ENCODE measurements at places on chromosomes 11 and 22. TPM values are rescaled to one million over a fixed set of nuclear protein-coding genes. Genes with fewer than 3 reads are reported as not detected.

DNA sequence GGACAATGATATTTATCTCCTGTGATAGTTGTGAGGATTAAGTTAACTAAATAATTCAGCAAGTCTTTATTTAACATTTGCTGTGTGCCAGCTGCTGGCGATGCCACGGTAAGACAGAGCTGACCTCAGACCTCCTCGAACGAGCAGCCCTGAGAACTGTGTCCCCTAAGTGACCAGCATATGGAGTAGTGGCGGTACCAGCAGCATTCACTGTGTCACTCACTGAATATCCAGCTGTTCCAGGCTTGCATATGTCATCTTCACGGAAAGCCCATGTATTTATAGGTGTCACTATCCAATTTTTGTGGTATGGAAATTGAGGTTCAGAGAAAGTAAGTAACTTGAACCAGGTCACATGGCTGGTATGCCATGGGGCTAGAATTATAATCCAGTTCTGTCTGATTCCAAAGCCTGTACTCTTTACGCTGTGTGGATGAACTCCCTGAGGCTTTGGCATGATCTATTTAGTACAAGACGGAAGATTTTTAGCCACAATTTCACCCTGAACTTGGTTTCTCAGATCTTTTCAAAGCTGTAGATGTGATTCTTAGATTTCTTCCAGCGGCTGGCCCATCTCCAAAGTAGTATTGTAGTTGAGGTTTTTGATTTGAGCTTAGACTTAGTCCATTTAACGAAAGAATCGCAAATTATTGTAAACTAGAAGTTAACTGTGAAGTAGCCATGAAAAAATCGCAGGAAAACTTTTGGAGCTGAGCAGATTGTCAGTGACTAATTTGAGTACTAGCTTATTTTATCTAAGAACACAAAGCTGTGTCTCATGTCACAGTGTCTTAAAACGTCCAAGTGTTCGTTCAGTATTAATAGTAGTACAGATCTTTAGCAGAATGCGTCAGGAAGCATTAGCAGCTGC, 49.4 kb upstream of the MYO18B start:
- DNase-seq = no peak

Gene OR2AG2
- 0.07 TPM for total RNA-seq

- peak; percentile 74 for DNase-seq
Measured at GRCh38 chr11:126115816-126116331, 53.2 kb upstream of the CDON start.

DNA sequence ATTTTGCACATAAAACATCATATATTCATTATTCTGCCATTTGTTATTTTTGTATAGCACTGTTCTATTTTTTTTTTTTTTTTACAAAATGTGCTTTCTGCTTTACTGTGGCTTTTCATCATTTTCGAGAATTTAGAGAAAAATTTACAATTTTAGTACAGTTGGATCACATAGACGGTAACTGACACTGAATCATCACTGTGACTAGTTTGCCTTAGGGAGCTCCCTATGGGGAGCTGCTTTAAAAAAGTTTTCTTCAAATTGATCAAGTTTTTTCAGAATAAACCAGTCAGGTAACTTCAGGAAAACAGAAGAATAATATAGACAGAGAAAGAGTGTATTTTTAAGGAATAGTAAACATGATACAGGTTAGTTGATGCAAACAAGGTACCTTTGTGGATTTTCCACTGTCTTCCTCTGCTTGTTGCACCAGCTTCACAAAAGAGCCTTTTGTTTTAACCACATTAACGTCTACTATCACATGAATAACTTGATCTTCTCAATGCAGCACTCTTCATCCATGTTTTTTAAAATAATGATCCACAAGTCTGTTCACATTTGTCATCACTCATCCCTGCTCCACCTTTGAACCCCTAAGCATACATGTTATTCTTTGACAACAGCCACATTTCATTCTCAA, 327.0 kb downstream of the DYNC2H1 start:
- no peak for DNase-seq

- DNase-seq = no peak
Measured at GRCh38 chr11:31110830-31111229, 258.7 kb downstream of the DCDC1 start.

DNA sequence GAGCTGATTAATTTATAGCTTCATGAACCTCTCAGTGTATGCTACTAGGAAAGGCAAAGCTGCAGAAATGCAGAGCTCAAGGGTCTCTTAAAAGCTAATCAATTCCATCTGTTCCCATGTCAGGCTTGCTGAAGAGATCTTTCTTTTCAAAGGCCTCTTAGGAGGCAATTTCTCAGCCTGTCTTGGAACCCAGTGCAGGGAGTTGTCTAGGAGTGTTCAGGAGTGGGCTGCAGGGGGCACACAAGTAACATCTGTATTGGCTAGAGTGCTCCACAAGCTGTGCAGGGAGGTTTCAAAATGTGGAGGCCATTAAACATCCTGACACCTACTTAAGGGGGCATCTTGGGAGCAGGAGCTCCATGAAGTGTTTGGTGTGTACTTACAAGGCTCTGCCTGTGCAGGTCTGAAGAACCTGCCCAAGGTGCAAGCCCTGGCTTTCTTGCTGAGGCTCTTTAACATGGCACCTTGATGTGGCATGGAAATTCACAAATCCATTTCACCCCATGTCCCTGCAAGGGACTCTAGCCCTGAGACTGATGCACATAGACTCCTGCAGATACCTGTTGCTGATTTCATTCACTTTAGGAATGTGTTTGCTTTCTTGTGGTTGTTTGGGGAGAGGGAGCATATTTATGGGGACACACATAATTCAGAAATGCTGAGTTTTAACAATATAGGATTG, 134.7 kb downstream of the ME3 start:
- no peak for DNase-seq

DNA sequence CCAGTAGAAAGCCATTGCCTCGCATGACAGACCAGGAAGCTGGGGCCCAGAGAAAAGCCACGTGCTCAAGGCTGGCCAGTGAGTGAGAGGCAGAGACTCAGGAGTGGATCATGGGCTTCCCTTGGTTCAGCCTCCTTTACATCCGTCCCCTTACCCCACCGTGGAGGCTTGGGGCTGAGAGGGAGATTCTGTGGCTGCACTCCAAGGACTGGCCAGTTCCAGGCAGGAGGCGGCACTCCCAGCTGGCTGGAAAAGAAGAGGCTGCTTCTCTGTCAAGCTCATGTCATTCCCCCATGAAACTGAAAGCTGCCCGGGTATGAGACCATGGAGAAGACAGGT, 6.6 kb upstream of the ASCL2 start:
- DNase-seq = no peak

DNA sequence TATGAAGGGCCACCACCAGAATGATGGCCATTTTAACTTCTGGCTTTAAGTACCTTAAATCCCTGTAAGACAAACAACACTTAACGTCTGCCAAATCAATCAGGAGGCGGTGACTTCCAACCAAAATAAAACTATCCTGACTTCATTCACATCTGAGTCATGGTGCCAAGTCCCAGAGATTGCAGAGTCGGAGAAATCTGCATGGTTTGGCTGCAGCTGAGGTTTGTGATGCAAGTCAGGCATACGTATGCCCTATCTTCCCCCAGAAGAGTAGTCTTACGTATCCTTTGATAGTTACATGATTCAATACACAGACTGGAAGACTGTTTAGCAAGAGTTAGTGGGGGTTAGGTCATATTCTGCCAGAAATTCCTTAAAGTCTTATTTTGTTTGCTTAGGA, 1.7 kb upstream of the GAB2 start:
- peak; percentile 94 for DNase-seq

Gene SERPING1
- not detected for total RNA-seq

DNA sequence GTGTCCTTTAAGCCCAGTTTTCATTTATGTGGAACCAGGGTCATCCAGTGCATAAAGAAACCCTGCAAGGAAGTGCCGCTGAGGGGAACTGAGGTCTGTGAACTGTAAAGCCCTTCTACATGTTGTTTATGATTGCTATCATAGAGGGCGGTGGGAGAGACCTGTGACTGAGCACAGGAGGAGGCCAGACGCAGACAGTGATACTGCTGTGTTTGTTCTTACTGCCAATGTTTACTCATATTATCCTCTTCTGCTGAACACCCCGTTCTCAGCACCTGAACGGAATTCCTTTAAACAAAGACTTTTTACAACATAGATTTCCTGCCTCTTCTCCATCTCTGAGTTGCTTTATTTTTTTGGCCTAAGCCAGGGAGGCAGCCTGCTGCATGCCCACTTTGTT, 967 bp upstream of the GALNT18 start:
- DNase-seq = no peak

Gene OR8G5
- total RNA-seq = not detected

DNA sequence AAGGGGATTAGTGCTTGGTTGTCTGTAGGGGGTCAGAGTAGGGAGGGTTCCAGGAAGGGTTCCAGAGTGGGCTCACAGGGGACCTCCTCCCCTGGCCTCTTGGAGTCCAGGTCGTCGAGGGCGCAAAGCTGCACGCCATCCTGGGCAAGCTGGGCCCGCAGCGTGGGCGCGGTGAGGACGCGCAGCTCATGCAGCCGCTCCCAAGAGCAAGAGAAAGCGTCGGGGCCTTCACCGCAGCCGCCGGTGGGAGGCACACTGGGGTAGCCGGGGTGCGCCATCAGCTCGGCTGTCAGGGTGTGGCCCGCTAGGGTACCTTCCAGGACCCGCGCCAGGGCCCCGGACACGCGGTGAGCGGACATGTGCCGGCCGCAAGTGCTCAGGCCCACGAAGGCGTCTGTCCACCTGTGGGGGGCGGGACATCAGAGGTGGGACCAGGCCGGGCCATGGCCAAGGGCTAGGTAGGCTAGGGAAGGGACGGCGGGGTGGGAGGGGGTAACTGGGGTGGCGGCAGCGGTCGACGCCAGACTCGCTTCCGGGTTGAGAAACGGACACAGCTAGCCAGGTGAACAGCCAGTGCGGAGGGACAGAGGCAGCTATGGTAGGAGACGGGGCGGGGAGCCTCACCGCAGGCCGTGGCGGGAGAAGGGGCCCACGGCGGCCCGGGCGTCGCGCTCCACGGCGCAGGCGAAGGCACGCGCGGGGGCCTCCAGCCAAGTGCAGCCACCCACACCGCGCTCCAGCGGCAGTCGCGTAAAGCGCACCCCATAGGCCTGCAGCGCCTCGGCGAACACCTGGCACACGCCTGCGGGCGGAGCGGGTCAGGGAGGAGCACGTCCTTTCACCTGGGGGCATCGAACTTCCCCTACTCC, 1.2 kb downstream of the YDJC start:
- DNase-seq = no peak

Gene RIMBP3B
- 0.26 TPM for total RNA-seq

Gene OR51B5
- 0.30 TPM for total RNA-seq

Gene OR4D5
- not detected for total RNA-seq

Gene ACRV1
- not detected for total RNA-seq

- DNase-seq = no peak
Measured at GRCh38 chr11:122696662-122697061, 41.1 kb downstream of the UBASH3B start.

- no peak for DNase-seq
Measured at GRCh38 chr11:69711822-69712801, 8.3 kb upstream of the FGF19 start.

DNA sequence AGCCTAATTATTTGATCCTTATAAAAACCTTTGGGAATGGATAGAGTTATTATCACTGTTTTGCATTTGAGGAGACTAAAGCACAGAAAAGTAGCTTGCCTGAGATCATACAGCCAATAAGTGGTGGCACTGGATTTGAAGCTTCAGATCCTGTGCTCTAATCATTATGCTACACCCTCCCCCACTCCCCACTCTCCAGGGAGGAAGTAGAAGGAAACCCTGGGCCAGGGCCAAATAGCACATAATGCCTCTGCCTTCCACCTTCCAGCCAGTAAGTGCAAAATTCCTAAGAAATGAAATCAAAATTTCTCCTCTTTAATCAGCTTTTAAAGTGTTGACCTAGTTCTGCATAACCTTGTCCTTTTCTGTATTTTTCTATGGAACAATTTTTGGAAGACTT, 61.6 kb downstream of the SIK2 start:
- no peak for DNase-seq

GRCh38 chr11:94823102-94823732, 55.1 kb downstream of the AMOTL1 start:
- no peak for DNase-seq

DNA sequence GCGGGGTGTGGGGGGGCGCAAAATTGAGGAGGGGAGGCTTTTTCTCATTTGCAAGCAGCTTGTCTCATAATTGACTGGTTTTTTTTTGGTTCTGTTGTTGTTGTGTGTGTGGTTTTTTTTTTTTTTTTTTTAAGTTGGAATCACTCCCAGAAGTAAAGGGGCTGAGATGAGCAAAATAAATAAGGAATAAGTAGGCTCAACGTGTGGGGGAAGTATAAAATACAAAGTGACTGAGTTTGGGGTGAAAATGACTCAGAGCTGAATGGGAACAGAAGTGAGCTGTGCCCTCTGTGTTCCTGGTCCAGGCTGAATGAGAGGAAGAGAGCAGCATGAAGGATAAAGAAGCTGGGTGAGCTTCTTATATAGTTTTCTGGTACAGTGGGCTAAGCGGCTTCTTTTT, 90.0 kb downstream of the GRIK4 start:
- DNase-seq = peak; percentile 21

DNA sequence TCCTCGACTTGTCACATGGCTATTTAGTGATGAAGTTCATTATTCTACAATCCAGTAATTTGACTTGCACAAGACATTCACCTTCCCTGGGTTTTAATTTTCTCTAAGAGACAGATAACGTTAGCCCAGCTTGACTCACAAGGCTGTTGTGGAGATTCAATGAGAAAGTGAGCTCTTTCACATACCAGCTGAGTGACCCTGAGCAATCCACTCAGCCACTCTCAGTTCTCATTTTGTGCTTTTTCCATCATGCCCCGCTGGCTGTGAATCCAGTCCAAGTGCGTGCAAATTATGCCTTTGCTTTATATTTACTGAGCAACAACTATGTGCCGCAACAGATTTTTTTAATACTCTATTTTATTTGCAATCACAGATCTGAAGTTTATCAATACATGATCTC, 176.5 kb downstream of the LARGE1 start:
- DNase-seq = no peak
